ENCODE measurements at places on chromosomes 1 and 21.

GRCh38 chr1:12485231-12486058 lies 132.6 kb downstream of the DHRS3 start:
- DNase-seq, result no peak

DNA sequence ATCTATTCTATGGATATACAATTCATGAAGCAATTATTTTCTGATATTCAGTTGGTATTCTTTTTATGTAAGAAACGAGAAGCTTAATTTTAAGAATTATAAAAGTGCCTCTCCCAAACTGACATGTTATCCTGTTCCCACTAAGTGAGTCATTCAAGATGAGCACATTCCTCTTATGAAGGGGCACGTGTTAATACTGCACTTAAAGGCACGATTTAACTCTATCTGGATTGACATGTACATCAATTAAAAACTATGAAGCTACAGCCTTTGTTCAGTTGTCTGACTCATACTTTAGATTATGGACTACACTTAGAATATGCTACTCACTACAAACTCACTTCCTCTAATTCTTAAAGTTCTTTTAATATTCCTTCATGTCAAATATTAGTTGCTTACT lies 111.6 kb downstream of the CYYR1 start:
- DNase-seq, result no peak

DNA sequence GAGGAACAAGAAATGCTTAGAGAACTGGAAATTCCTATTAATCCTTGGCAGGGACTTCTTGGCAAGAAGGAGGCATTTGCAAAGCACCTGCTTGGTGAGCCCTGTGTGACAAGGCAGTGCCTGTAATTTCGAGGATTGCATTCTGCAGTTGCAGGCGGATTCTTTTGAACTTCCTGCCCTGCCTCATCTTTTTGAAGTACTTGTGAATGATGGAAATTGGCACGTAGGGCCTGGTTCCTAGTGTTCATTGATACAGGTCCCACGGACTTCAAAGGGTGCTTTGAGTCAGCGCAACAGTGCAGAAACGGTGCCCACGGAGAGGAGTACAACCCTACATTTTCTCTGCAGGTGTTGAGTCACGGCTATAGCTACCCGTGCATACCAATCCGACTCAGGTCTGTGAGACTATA lies 6.4 kb downstream of the HUNK start:
- DNase-seq, result no peak

- peak; percentile 41 for DNase-seq
Measured at GRCh38 chr1:70044832-70045231, 160.5 kb downstream of the LRRC40 start.

DNA sequence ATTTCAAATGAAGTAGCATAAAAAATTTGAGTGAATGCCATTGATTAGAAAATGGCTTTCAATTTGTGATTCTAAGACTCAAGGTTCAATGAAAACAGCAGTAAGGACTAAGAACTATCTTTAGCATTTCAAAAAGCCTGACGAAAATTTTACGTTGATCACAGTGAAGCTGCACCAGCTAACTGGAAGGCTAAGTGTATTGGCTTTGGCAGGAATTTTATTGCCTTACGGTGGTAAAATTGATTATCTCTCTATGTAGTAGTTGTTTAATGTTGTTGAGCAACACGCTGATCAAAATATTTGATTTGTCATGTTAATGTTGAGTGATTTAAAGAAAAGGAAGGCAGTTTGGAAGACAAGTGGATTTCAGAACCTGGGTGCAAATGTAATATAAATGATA lies 49.6 kb downstream of the ATG4C start:
- no peak for DNase-seq

DNA sequence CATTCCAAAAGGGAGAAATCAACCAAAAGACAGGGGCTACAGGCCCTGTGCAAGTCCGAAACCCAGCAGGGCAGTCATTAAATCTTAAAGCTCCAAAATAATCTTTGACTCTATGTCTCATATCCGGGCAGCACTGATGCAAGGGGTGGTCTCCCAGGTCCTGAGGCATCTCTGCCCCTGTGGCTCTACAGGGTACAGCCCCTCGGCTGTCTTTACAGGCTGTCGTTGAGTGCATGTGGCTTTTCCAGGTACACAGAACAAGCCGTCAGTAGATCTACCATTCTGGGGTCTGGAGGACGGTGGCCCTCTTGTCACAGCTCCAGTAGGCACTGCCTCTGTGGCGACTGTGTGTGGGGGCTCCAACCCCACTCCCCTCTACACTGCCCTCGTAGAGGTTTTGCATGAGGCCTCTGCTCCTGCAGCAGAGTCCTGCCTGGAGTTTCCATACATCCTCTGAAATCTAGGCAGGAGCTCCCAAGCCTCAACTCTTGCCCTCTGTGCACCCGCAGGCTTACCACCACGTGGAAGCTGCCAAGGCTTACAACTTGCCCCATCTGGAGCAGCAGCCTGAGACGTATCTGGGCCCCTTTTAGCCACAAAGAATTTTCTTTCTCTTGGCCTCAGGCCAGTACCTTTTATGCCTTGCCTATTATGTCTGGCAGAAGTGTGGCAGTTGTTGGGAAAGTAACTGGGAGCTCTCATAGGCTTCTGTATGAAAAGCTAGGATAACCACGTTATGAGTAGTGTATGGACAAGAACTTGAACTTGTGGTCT lies 52.5 kb downstream of the POU2F1 start:
- DNase-seq, result peak; percentile 28

DNA sequence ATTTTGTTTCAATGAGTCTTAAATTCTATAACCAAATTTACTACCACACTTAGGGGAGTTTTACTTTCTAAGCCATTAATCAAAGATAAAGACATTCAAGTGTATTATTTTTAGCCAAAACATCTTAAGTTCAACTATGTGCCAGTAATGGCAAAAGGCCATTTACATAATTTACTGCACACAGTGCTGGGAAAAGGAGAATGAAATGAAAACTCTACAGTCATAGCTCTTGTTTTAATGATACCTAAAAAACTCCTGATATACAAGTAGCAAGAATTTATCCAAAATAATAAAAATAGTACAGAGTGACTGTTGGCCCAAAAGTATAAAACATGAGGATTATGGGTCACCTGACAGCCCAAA lies 42.4 kb upstream of the C1orf198 start:
- DNase-seq, result no peak

DNA sequence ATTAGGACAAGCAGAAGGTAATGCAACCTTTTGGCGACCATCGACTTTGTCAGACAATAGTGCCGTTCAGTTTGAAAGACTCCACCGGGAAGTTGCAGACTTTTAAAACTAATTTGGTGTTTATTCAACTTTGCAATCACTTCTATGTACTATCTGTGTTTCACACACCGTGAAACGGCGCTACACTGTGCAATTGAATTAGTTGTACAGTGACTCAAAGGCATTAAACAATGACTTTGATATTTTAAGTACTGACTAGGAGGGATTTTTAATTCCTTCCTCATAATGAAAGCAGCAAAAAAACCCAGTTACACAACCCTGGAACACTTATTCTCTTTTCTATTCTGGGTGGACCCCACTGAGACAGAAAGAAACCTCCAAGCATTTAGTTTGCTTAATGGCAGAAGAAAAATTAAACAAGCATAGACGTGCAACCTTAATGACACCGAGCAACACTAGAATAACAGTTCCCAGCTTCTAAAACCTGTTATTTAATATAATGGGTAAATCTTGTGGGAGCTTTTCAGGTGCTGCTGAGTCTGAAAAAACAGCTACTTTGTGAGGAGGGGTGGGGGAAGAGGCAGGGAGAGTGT lies 176.8 kb downstream of the LMO4 start:
- no peak for DNase-seq

DNA sequence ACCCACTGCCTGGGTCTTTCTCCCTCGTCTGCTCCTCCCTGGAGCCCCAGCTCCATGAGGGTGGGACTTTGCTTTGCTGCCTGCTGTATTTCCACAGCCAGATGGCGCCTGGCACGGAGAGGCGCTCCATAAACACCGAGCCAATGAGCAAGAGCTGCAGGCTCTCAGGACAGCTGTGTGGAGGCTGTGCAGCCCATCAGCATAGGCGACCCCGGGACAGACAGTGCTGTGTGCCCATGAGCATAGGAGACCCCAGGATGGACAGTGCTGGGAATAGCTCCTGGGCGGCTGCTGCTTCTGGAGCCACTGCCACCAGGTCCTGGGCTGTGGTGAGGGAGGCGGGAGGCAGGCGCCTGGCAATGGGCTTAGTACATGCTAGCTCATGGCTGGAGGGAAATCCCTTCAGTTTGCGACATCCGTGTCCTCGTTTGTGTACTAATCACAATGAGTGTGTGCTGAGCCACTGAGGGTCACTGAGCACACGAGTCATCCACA lies 29.2 kb downstream of the CEP104 start:
- DNase-seq, result no peak

- DNase-seq, result peak; percentile 32
Measured at GRCh38 chr1:87706203-87706602, 377.5 kb downstream of the LMO4 start.

GRCh38 chr1:205258719-205259118 lies 31.0 kb downstream of the TMCC2 start:
- no peak for DNase-seq

DNA sequence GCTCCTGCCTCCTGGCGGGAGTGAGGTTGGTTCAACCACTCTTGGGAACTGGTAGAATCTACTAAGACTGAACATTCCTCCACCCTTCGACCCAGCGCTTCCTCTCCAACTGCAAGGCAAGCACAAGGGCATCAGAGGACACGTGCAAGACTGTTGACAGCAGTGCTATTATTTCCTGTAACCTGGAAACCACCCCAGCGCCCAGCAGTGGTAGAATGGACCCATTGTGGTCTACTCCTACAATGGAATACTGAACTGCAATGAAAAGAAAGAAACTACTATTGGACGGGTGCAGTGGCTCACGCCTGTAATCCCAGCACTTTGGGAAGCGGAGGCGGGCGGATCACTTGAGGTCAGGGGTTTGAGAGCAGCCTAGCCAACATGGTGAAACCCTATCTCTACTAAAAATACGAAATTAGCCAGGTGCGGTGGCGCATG lies 33.0 kb upstream of the TARDBP start:
- peak; percentile 55 for DNase-seq

DNA sequence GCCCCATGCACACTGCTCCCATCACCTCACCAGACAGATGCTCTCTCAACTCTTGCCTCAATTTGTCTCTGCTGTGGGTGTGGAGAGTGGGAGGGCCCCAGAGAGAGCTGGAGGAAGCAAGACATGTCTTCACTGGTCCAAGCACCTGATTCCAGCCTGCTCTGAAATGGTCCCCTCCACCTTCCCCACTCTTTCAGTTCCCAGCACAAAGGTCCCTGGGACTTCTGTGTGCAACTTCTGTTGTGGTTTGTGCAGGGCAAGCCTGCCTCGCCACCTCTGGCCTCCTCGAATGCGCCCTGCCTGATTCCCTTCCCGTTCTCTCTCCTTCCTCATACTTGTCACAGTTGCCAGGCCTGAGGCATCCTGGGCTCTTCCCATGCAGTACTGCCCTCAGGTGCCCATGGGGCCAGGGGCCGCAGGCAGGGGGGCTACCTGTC lies 119.3 kb downstream of the SYT2 start:
- DNase-seq, result no peak

- DNase-seq, result no peak
Measured at GRCh38 chr1:187129132-187129531, 300.4 kb downstream of the PLA2G4A start.

DNA sequence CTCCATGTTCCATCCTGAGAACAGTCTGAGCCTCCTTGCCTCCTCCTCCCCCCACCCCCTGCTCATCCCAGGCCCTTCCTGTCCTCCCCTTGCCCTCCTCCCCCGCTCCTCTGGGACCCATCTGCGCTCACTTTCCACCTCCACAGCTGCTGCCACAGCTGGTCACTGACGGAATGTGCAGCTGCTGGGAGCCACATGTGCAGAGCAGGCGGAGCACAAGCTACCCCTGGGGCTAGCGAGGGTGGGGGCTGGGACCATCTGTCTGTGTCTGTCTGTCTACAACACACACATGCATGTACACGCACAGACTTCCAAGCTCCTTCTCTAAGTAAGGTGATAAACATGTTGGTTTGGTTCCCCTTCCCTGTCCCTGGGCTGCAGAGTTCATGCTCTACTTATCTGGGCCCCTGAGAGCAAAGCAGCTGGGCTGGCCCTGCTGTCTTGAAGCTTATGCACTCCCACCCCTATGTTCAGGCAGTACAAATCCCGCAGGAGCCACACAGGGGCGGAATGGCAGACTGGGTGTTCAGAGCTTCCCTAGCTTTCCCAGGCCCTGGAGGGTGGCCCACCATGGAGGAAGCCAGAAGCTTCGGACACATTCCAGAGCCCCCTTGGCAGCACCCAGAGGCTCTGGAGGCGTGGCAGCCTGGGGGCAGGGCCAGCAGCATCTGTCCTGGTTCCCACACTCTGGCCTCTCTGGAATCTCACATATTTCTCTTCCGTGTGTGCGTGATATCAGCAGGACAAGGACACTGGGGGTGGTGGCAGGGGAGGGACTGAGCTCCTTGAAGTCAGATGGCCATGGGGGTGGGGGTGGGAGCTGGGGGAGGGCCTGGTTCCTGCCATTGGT lies 7.0 kb upstream of the HEYL start:
- no peak for DNase-seq

DNA sequence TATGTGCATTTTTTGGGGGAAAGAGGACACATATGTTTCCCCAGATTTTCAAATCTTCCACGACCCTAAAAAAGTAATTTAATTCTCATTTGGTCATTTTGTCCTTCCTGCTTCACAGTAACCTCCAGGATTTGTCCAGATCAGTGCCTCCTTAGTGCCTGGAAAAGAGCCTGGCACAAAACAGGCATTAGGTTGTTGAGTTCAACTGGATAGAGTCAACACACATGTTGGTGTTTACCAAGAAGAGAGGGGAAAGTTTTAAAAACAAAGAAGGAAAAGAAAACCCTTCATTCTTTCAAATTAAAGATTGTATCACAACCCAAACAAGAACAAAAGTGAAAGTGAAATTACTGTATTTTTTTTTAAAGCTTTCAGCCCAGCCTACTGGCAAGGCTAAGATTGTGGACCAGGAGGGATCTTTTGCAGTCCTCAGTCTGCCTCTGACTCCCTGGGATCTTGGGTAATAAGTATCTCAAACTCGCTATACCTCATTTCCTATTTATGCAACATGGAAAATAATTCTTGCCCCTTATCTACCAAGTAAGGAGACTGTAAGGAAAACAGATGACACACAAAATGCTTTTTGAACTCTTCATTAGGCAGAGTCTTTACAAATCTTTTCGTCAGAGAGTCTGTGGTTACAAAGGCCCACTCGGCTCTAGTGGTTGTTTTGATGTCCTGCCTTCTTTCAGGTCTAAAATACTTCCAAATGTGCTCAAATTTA lies 57.8 kb downstream of the ZNF281 start:
- peak; percentile 90 for DNase-seq

DNA sequence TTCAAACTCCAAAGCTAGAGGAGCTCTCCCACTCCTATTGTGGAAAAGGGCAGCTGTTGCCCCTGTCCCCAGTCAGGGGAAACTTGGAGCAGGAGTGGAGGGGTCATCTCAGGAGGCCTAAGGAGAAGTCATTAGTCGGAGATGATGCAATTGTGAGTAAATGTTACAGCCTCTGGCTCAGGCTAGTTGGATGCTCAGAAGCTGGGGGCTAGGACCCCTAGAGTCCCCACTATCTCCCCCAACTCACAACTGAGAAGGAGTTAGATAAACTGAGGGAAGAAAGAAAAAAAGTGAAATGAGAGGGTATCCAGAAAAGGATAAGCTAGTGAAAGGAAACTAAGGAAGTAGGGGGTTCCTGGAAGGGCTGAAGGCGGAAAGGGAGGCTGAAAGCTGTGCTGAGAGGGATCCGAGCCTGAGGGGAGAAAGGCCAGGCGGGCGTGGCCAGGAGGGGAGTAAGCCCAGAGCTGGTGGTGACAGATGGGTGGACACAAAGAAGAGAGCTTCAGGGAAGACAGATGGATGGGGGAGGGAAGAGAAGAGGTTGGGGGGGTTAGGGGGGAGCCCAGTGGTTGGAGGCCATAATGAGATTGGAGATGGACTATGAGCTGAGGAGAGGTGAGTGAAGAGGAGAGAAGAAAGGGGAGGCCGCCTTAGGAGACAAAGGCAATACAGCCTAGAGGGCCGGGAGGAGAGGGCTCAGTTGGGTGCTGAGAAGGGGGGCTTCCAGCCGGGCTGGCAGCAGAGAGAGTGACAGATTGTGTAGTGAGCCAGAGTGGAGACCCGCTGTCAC lies 4.5 kb upstream of the NHLH1 start:
- DNase-seq, result no peak
